ENCODE measurements at places on chromosomes 3 and 15. TPM values are rescaled to one million over a fixed set of nuclear protein-coding genes. Genes with fewer than 3 reads are reported as not detected.

GRCh38 chr15:53739651-53740050 lies 19.8 kb downstream of the WDR72 start:
- no peaks in the 10 kb centered on the region for H3K4me1 ChIP-seq
- no peak overlapping the region for H3K27ac ChIP-seq
- no peaks in the 10 kb centered on the region for H3K36me3 ChIP-seq
- H3K4me3 ChIP-seq, result no peak overlapping the region
- no peak for DNase-seq

DNA sequence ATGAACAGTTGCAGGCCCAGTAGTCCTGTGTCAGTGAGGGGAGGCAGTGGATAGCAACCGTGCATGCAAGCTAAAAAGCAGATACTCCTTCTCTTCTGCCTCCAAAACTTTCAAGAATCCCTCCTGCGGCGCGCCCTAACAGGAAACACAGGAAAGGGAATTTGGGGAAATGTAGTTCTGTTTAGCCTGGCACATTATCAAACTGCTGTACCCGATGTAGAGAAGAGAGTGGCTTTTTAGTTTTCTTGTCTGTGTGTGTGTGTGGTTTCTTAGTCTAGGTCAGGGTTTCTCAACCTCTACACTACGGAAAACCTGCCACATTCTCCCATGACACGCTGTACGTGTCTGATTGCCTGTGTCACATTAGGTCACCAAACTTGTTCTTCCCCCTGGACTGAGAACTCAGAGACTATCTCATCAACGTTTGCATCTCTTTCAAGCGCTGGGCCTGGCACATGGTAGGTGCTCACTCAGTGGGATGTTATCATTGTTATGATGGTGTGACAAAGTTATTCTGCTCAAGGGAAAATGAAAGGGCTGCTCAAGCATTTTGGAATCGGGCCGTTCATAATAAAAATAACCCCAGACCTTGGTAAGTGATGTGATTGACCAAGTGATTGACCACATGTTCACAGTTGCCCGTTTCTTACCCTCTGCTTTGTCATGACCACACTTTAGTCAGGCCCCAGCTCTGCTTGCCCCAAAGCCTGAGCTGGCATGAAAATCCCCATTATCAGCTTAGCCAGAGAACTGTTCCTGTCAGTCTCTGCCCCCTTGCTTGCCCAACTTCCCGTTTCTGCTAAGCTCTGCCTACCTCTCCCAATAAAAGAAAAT lies 33.2 kb downstream of the TM4SF4 start:
- no peak overlapping the region for H3K4me3 ChIP-seq
- peaks cover 10% of the 10 kb centered on the region for H3K4me1 ChIP-seq
- no peak for DNase-seq

- no peaks in the 10 kb centered on the region for H3K36me3 ChIP-seq
- no peak overlapping the region for H3K4me3 ChIP-seq
- no peaks in the 10 kb centered on the region for H3K4me1 ChIP-seq
- no peak overlapping the region for H3K27ac ChIP-seq
- no peak for DNase-seq
These were observed 86.3 kb downstream of the GMPS start for GRCh38 chr3:155956508-155957411.

GRCh38 chr3:14847613-14848541 lies 29.1 kb downstream of the FGD5 start:
- H3K27me3 ChIP-seq, result no peaks in the 10 kb centered on the region
- peaks cover 33% of the 10 kb centered on the region for H3K4me1 ChIP-seq
- no peaks in the 10 kb centered on the region for H3K36me3 ChIP-seq
- DNase-seq, result peak; percentile 4

The ZIC1 gene
- total RNA-seq, result not detected
